ENCODE measurements at places on chromosomes 1 and 21. TPM values are rescaled to one million over a fixed set of nuclear protein-coding genes. Genes with fewer than 3 reads are reported as not detected.

Gene MATN1
- total RNA-seq: 0.12 TPM

DNA sequence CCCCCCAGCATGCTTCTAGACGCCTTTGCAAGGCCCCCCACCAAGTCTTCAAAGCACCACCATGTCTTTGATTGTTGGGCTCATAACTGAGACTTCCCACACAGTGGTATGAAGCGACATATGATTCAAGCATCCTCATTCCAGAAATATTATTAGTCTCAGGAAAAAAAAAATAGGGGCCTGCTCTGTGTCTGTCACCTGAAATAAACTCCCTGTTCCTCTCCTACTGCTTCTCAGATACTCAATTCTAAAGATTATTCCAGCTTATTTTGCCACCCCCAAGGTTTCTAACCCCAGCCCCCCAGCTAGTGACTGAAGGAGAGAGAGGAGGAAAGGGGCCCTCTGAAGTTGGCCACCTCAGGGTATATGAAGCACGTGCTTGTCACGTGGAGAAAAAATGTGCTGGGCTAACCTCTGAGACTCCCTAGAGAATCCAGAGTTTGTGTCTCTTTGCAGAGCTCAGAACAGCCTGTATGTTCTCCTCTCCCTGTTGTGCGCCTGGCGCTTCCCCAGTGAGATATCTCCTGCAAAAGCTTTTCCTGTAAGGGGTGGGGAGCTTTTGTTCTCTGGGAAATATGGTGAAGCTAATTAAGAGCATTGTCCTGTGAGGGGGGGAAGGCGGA, 35.9 kb upstream of the RASAL2 start:
- H3K4me3 ChIP-seq: no peak overlapping the region
- H3K4me1 ChIP-seq: peaks cover 10% of the 10 kb centered on the region
- H3K36me3 ChIP-seq: no peaks in the 10 kb centered on the region
- no peak for DNase-seq

DNA sequence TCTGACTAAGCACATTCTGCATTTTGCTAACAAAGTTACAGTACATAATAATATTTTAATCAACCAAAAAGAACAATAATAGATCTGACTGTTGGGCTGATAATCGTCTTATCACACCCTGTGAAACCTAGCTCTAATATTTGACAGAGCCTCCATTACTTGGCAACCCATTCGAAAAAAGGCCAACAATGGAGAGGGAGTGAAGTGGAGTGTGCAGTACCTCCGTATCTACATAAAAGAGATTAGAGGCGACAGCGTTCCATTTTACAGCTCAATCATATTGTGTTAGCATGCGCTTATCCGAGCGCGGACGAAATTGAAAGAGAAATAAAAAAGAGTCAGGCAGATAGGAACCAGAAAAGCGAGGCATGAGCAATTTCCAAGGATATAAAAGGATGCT, 137.3 kb upstream of the USH2A start:
- no peaks in the 10 kb centered on the region for H3K36me3 ChIP-seq
- H3K27ac ChIP-seq: no peak overlapping the region
- no peak overlapping the region for H3K4me3 ChIP-seq
- no peak for DNase-seq

GRCh38 chr1:225508538-225509375, 80.9 kb upstream of the LBR start:
- H3K4me3 ChIP-seq: no peak overlapping the region
- peak overlapping the region; percentile 45 for H3K27ac ChIP-seq
- no peaks in the 10 kb centered on the region for H3K27me3 ChIP-seq

DNA sequence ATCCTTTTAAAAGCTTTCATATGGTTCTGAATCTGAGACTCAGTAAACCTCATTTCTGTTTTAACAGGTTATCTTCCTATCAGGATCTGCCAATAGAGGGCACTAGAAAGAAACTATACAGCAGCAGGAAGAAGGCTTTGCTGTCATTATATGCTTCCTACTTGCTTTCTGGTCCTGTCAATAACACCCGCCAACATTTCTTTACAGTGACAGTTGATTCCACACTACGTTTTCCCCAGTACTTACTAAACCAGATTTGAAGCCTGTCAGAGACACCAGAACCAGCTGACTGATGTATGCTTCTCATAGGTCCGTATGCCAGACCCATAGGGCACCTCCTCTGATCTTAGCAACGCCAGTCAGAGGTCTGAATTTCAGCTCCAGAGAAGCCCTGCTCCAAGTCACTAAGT, 341.0 kb upstream of the NEGR1 start:
- DNase-seq: no peak
- H3K4me1 ChIP-seq: no peaks in the 10 kb centered on the region

- no peak for DNase-seq
- no peak overlapping the region for H3K27ac ChIP-seq
- H3K4me1 ChIP-seq: no peaks in the 10 kb centered on the region
Observed at GRCh38 chr21:15480160-15480559, 249.6 kb upstream of the USP25 start.

DNA sequence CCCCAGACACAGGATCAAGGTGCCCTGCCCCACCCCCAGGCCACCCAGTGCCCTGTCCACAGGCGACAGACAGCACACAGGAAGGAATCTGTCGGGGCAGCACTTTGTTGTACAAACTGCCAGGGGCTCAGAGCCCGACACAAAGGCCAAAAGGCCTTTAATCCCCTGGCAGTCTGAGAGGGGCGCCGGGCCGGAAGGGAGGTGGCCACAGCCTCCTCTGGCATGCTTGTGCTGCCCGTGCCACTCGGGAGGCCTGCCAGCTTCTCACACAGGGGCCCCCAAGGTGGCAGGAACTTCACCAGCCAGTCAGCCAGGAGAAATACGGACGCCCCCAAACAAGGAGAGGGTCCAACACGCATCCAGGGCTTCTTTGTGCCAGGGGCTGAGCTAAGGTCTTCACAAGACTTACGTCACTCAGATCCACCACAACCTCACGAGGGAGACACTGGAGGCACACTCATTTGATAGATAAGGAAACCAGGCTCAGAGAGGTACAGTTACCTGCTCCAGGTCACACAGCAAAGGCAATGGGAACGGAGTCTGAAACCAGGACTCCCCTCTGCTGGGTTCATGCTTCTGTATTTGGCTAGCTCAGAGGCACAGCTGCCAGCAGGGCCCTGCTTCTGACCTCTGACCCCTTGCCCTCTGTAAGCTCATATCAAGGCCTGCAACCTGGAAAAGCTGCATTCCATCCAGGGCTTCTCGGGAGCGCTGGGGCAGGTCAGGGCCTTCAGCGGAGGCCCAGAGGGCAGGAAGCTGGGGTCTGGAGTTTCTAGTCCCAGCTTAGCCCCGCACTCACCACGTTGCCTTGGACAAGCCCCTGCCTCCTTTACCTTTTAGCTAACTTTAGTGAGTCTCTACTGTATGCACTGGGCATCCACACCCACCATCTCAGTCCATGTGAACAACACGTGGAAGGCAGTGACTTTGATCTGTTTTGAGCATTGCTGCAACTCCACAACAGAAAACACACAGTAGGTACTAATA, 34.8 kb downstream of the HSPG2 start:
- H3K27ac ChIP-seq: no peak overlapping the region
- H3K36me3 ChIP-seq: no peaks in the 10 kb centered on the region
- H3K4me3 ChIP-seq: no peak overlapping the region
- H3K27me3 ChIP-seq: no peaks in the 10 kb centered on the region

Gene GPR52
- 0.34 TPM for total RNA-seq

- H3K4me3 ChIP-seq: no peak overlapping the region
- H3K4me1 ChIP-seq: peaks cover 24% of the 10 kb centered on the region
- H3K36me3 ChIP-seq: no peaks in the 10 kb centered on the region
- no peak overlapping the region for H3K27ac ChIP-seq
- no peak for DNase-seq
- H3K27me3 ChIP-seq: no peaks in the 10 kb centered on the region
Observed at GRCh38 chr1:60571811-60572210, 498.2 kb upstream of the C1orf87 start.

DNA sequence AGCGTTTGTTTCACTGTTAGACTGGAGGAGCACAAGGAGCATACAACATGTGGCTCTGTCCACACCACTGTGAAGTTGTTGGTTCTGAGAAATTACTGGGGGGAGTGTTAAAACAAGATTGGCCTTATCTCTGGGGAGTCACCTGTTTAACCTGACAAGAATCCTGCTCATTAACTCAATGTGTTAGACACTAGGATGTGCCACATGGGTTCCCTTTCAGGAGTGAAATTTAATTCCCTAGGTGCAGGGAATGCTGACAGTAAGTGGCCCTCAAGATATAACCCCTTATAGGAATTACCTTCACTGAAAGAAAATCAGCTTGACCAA, 45.8 kb upstream of the WNT2B start:
- H3K4me3 ChIP-seq: no peak overlapping the region
- no peaks in the 10 kb centered on the region for H3K27me3 ChIP-seq
- DNase-seq: no peak
- H3K27ac ChIP-seq: no peak overlapping the region
- H3K36me3 ChIP-seq: peaks cover 5% of the 10 kb centered on the region

- no peak overlapping the region for H3K27ac ChIP-seq
- H3K27me3 ChIP-seq: no peaks in the 10 kb centered on the region
- H3K4me1 ChIP-seq: no peaks in the 10 kb centered on the region
- DNase-seq: no peak
Observed at GRCh38 chr1:72283022-72283306, 625 bp upstream of the NEGR1 start.

Gene S100A9
- total RNA-seq: 0.59 TPM

DNA sequence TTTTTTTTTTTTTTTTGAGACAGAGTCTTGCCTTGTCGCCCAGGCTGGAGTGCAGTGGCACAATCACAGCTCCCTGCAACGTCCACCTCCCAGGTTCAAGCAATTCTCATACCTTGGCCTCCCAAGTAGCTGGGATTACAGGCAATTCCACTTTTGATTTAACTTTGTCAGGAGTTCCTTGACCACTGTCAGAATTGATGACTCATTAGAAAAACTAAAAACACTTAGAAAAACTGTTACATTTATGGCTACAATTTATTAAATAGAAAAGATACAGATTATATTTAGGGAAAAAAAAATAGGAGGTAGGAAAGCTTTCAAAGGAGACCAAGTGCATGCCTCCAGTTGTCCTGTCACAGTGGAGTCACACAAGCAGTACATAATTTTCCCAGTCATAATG, 20.0 kb downstream of the ZNF678 start:
- H3K27ac ChIP-seq: no peak overlapping the region
- H3K4me3 ChIP-seq: no peak overlapping the region
- no peaks in the 10 kb centered on the region for H3K36me3 ChIP-seq
- H3K4me1 ChIP-seq: no peaks in the 10 kb centered on the region
- no peak for DNase-seq

GRCh38 chr1:157114183-157115121, 14.8 kb upstream of the ETV3L start:
- H3K27ac ChIP-seq: no peak overlapping the region
- peaks cover 7% of the 10 kb centered on the region for H3K27me3 ChIP-seq
- H3K36me3 ChIP-seq: no peaks in the 10 kb centered on the region
- H3K4me1 ChIP-seq: no peaks in the 10 kb centered on the region
